Right atrium auricular region (tissue), 2 donors: ENCODE measurements at places on chromosomes 12 and 14. TPM values are rescaled to one million over a fixed set of nuclear protein-coding genes. Genes with fewer than 3 reads are reported as not detected.
A peak's percentile ranks its signal among the peaks of the same experiment; 100 is the strongest.

DNA sequence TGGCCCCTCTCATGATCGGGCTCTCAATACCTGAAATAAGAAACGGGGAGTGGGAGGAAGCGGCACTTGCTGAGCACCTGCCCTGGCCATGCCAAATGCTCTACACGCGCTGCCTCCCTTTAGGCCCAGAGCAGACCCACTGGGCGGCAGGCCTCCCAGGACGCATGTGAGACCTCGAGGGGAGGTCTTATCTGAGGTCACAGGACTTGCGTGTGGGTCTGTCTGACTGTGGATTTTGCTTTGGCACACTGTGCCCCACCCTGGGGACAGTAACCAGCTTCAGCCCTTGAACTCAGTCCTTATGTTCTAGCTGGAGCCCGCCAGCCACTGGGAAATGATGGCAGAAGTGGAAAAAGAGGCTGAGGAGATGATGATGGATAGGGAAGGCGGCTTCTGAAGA, 91.8 kb downstream of the RBM19 start:
- H3K27ac ChIP-seq: no peak overlapping the region
- H3K4me3 ChIP-seq: no peak overlapping the region
- no peaks in the 10 kb centered on the region for H3K4me1 ChIP-seq
- no peaks in the 10 kb centered on the region for H3K36me3 ChIP-seq
- no peak for DNase-seq

DNA sequence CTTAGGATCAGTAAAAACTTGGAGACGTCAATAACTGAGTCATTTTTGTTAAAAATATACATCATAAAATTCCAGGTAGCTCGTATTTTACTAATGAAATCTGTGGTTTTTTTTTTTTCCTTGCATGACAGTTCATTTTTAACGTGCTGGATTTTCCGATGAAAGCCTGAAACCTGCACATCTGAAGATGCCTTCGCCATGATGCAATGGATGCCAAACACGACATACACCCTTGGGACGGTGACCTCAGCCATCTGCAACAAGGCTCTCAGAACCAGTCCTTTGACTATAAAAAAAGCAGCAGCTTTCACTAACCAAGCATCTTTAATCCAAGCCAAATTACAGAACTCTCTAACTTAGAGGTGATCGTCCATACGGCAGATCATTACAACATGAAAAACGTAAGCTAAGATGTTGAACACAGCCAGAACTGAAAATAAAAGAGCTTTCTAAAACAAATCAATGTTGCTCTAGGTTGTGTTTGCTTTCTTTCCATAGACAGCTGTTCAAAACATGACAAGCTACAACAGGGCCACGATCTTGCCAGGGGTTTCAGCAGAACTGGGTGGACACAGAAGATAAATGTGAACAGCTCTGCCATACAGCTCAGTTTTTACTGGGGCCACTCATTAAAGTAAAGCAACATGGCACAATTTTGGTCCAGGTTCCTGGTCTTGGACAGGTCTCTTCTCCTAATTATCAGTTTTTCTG, 7.8 kb downstream of the NIN start:
- no peaks in the 10 kb centered on the region for H3K36me3 ChIP-seq
- no peaks in the 10 kb centered on the region for H3K27me3 ChIP-seq
- H3K4me3 ChIP-seq: no peak overlapping the region
- H3K4me1 ChIP-seq: no peaks in the 10 kb centered on the region
- DNase-seq: no peak

Gene IAPP
- total RNA-seq: not detected

DNA sequence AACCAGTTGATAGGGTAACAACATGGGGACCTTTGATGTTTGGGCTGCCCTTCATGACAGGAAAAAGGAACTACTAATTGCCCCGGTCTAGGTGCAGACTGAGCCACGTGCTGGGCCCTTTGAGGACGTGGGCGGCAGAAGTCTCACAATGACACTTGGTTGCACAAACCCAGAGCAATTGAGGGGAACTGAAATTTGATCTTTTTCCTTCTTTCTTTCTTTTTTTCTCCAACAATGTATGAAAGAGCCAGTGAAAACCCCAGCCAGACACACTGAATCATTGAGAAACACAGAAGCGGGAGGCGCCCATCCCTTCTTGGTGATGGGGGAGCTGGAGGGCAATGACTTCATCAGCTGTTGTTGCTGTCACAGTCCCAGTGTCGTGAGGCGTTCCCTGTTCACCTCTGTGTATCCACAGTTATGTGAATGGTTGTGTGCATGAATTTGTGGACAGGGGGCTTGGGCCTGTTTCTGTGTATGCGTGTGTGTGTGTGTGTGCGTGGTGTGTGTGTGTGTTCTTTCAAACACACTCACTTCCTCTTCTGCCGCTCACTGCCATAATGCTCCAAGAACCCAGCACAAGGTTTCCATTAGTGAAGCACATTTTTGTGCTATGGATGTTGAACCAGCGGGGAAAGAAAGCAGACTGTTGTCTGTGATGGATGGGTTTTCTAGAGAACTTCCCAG, 137.5 kb upstream of the CCND2 start:
- no peak for DNase-seq
- H3K27ac ChIP-seq: no peak overlapping the region
- no peaks in the 10 kb centered on the region for H3K27me3 ChIP-seq
- H3K4me3 ChIP-seq: no peak overlapping the region
- no peaks in the 10 kb centered on the region for H3K4me1 ChIP-seq

DNA sequence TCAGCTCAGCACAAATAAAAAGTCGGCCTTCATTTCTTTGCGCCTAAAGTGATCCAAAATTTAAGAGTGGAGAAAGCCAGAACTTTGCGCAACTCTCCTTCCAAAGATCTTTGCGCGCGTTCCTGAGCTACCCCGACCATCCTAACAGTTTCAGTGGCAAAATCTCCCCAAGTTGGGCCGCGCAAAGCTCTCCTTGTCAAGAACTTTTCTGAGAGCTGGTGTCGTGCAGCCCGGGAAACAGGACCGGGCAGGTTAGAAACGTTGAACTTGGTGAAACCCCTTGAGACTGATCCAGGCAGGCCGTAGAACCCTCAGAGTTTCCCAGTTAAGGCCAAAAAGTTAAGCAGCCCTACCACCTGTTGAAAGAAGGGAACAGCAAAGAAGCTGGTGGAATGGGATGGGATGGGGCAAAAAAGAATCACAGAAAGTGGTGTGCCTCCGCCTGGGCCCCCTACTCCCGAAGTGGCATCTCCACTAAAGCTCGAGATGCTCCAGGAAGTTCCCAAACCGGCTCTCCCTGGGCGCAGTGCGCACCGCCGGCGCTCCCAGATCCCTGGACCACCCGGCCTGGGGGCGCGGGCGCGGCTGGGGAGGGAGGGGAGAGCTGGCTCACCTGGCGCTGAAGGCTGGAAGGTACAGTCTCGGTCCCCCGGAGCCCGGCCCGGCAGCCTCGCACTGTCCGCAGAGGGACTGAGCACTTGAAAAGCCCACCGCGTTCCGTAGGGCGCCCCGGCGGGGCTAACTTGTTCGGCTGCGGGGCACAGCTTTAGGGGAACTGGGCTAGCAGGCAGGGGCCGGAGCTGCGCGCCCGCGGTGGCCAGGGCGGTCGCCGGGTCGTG, 768 bp downstream of the DBX2 start:
- H3K4me3 ChIP-seq: peak overlapping the region; percentile 24
- H3K4me1 ChIP-seq: peaks cover 12% of the 10 kb centered on the region

GRCh38 chr12:22410486-22410885, 76.0 kb upstream of the ST8SIA1 start:
- no peak for DNase-seq
- H3K36me3 ChIP-seq: no peaks in the 10 kb centered on the region
- H3K27ac ChIP-seq: no peak overlapping the region
- H3K4me1 ChIP-seq: peaks cover 13% of the 10 kb centered on the region
- no peaks in the 10 kb centered on the region for H3K27me3 ChIP-seq
- H3K4me3 ChIP-seq: no peak overlapping the region

DNA sequence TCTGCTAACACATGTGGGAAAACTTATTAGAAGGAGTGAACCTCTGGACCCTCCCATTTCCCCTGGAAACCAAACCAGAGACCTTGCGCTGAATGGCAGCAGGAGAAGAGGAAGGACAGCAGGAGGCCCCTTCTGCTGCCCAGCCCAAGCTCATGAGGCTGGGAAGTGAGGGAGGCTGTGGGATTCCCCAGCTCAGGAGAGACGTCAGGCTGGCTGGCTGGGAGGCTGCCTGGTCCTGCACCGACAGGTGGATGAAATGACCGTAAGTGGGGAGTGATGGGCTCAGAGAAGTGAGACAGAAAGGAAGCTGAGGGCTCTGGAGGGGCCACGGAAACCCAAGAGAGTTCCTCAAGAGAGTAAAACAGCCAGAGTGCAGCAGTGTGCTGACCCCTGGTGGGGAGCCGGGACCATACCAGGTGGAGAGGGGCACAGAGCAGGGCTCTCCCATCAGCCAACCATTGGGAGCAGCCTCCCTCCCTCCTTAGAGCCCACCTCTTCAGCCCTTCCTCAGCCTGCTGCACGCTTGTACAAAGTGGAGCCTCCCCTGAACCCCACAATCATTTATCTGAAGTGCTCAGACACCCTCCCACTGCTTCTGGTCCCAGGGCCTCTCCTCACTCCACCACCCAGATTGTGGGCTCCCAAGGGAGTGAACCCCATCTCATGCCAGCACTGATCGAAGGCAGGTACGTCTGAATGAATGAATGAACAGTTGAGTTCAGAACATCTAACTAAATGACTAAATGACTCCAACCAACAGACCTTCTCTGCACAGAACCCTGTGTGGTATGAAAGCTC, 14.0 kb downstream of the TAMALIN start:
- H3K27ac ChIP-seq: no peak overlapping the region
- no peak overlapping the region for H3K4me3 ChIP-seq
- no peaks in the 10 kb centered on the region for H3K36me3 ChIP-seq
- no peak for DNase-seq
- no peaks in the 10 kb centered on the region for H3K27me3 ChIP-seq

DNA sequence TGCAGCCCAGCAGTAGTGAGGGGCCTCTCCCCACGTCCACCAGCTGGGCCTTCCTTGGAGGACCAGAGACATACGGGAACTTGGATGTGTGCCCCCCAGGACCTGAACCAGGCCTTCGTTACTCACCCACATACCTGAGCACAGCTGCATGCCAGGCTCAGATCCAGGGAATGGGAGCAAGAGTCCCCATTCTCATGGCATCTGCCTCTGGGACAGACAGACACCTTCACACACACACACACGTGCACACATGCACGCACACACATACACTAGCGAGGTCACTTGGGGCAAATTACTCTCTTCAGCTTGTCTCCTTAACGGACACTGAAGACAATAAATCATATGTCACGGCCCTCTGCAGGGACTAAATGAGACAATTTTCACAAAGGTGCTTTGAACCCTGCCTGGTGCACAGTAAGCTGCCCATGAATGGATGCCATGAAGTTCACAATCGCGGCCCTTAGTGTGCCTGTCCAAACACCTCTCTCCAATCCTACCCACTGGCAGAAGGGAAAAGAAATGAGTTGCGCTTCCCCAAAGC, 5.7 kb downstream of the SCARB1 start:
- H3K27ac ChIP-seq: no peak overlapping the region
- H3K27me3 ChIP-seq: no peaks in the 10 kb centered on the region
- H3K4me1 ChIP-seq: peaks cover 47% of the 10 kb centered on the region

Gene SDSL
- 2.8 TPM for total RNA-seq

DNA sequence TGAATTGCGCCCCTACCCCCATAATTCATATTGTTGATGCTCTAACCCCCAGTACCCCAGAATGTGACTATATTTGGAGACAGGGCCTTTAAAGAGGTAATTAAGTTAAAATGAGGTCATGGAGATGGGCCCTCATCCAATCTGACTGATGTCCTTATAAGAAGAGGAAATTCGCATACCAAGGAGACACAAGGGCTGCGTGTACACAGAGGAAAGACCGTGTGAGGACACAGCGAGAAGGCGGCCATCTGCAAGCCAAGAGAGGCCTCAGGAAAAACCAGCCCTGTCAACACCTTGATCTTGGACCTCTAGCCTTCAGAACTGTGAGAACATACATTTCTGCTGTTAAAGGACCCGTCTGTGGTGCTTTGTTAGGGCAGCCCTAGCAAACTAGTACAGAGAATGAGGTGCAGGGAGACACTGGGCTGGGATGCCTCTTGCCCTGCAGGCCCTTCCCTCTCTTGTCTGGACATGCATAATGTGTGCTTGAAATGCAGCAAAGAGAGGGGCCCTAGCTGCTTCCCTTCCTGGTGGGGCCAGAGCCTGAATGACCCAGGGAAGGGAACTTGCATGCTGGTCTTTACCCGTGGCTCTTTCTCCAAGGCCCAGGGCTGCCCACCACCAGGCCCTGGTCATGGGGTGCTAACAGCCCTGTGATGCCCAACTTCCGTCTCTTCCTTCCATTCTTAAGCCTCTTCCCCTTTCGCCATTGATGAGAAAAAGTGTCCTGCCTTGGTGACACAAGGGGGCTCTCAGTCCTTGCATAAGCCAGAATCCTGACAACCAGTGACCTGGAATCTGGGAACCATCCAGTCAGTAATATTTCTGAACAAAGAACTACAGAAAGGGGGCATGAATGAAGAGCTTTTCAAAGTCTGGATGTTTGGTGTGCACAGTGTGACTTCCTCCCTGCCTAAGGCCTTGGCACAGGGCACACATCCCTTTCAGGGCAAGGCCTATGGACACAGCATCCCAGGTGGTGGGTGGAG, 50.0 kb upstream of the GPATCH2L start:
- no peaks in the 10 kb centered on the region for H3K36me3 ChIP-seq
- no peak for DNase-seq
- no peak overlapping the region for H3K27ac ChIP-seq
- H3K4me1 ChIP-seq: no peaks in the 10 kb centered on the region
- no peak overlapping the region for H3K4me3 ChIP-seq
- no peaks in the 10 kb centered on the region for H3K27me3 ChIP-seq

DNA sequence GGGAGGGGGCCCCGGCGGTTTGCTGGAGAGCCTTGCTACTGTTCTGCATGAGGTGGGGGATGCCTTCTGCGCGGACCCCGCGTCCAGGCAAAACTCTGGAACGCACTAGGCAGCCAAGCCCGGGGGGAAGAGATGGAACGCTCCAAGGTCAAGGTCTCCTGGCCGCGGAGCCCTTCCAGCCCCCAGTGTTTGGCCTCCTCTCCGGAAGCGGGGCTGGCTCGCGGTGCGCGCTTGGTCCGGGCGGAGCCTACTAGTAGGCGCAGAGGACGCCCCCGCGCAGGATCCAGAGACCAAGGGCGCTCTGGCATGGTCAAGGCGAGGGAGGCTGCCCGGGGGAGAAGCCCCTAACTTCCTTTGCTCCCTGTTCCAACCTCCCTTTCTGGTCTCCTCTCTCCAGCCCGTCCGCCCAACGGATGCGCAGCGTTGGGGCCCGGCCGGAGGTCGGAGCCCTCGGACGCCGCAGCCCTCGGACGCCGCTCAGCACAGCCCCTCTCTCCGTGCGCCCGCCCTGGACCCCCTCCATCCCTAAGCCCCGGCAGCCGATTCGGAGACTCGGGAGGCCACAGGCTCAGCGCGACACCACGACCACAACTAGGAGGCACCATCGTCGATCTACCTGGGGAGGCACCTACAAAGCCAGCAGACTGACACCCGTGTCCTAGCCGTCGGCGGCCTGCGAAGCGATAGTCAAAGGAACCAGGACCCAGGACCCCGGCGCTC, 669 bp upstream of the KCNK13 start:
- H3K27me3 ChIP-seq: no peaks in the 10 kb centered on the region
- H3K36me3 ChIP-seq: no peaks in the 10 kb centered on the region
- peak overlapping the region; percentile 39 for H3K4me3 ChIP-seq
- H3K27ac ChIP-seq: no peak overlapping the region
- peaks cover 31% of the 10 kb centered on the region for H3K4me1 ChIP-seq
